Stomach (tissue), 19 donors: ENCODE measurements at places on chromosomes 1 and 21. TPM values are rescaled to one million over a fixed set of nuclear protein-coding genes. Genes with fewer than 3 reads are reported as not detected.

SYTL1 gene
- total RNA-seq, result 51.3 TPM

PADI3 gene
- not detected for total RNA-seq

GBP4 gene
- total RNA-seq, result 10.5 TPM

RPE65 gene
- total RNA-seq, result 0.58 TPM

DNA sequence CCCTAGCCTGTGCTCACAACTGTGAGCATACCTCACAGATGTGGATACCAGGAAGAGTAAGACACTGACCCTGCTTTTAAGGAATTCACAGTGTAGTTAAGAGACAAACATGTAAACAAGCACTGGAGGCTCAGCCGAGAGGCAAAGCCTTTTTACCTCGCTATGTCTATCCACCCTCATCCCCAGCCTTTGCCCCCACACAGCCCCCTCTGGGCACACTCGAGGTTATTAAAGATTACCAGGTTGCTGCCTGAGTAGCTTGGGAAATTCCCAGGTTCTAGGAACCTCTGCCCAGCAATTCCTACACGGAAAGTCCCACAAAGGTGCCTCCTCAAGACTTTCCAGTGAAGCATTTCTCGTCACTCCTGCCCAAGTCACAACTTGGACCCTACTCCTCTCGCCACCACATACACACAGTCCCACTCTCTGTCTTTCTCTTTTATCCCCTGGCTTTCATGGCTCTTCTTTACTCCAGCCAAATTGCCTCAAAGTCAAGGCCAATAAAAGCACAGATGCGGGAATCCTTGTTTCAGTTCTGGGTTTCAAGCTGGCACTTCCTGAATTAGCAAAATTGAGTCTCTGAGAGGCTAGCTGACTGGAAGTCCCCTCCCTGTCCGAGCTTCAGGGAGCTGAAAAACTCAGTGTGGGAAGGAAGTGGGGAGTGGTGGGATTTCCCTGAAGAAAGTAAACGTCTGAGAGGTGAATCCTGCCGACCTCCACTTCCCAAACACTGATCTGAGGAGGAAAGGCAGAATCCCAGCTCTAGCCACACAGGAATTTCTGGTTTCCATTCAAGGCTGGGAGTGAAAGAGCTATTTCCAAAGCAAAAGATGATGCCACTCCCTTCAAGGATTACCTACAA is 7.6 kb downstream of the DENND2D start:
- peaks cover 38% of the 10 kb centered on the region for H3K36me3 ChIP-seq
- peak; percentile 32 for DNase-seq
- H3K27me3 ChIP-seq, result no peaks in the 10 kb centered on the region
- H3K4me3 ChIP-seq, result no peak overlapping the region

DNA sequence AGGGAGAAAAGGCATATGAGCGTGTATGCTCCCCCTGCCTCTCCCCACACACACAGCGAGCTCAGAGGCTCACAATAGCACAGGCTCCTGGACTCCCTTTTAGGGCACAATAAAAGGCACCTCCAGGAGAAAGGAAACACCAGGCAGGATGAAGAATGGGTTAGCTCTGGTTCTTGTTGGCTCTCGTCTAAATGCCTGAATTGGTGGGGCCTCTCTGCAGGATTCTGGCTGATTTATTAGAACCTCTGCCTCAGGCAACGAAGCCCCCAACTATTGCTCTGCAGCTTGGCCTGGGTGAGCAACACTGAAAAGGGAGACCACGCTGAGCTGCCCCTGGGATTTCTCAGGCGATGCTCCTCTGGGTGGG is 590.9 kb upstream of the PLXNA2 start:
- no peak overlapping the region for H3K4me3 ChIP-seq
- peaks cover 5% of the 10 kb centered on the region for H3K4me1 ChIP-seq
- no peaks in the 10 kb centered on the region for H3K27me3 ChIP-seq
- DNase-seq, result peak; percentile 26
- no peaks in the 10 kb centered on the region for H3K36me3 ChIP-seq

DNA sequence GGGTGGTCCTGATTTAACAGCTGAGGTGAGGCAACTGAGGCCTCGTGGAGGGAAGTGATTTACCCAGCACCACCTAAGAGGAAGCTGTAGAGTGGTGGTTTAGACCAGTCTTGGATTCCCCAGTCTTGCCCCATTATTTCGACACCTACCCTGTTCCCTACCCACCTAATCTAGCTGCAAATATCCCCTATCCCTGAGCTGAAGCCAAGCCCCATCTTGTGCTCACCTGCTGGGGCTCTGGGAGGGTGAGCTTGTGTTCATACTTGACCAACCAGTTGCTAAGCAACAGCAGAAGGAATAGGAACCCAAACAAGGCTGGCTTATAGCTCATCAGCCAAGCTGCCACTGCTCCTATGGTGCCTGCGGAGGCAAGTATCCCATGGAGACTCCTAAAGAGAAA is 2.0 kb downstream of the TEX46 start:
- peak; percentile 64 for DNase-seq
- H3K4me1 ChIP-seq, result peaks cover 6% of the 10 kb centered on the region
- H3K27me3 ChIP-seq, result no peaks in the 10 kb centered on the region
- H3K36me3 ChIP-seq, result no peaks in the 10 kb centered on the region
- H3K4me3 ChIP-seq, result no peak overlapping the region

- H3K27ac ChIP-seq, result no peak overlapping the region
- H3K36me3 ChIP-seq, result no peaks in the 10 kb centered on the region
- no peak overlapping the region for H3K4me3 ChIP-seq
- H3K4me1 ChIP-seq, result no peaks in the 10 kb centered on the region
Observed at GRCh38 chr1:30176477-30176876, 546.9 kb downstream of the MATN1 start.

DNA sequence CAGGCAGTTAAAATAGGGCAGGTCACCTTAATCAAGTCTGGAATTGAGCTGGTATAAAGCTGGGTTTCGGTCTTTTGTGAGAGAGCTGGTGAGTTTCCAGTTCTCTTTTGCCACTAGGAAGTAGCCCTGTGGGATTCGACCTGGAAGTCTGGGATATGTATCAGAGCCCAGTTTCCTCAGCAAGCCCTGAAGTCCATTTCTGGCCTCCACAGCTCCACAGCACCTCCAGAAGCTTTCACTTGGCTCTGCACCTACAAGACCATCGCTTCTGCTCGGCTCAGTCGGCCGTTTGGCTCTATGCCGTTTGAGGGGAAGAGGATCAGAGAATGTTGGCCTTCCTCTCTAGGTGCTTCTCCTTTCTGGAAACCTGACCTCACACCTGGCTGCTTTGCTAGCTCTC is 148.0 kb downstream of the GALNT2 start:
- peak overlapping the region; percentile 74 for H3K27ac ChIP-seq
- no peaks in the 10 kb centered on the region for H3K27me3 ChIP-seq
- H3K36me3 ChIP-seq, result no peaks in the 10 kb centered on the region
- no peak overlapping the region for H3K4me3 ChIP-seq
- H3K4me1 ChIP-seq, result peaks cover 60% of the 10 kb centered on the region
- DNase-seq, result peak; percentile 66

GRCh38 chr1:64488862-64489261 is 18.9 kb downstream of the CACHD1 start:
- H3K27ac ChIP-seq, result no peak overlapping the region
- H3K4me1 ChIP-seq, result no peaks in the 10 kb centered on the region
- H3K36me3 ChIP-seq, result no peaks in the 10 kb centered on the region
- DNase-seq, result no peak
- H3K27me3 ChIP-seq, result no peaks in the 10 kb centered on the region
- no peak overlapping the region for H3K4me3 ChIP-seq

DNA sequence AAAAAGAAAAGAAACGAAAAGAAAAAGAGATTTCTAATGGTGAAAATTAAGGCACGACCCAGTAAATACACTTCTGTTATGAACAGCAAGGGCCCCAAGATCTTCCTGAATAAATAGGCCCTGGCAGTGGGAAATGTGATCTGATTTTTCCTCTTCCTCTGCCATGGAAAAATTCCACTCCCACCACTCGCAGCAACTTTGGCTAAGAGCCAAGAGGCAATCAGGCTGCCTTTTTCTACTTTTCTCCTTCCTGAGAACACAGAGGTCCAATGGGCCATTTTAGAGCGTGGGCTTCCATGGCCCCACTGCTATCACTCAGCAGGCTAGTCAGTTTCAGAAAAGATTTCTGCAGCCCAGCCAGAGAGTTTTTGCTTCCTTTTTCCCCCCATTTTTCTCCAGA is 33.7 kb upstream of the AK4 start:
- peaks cover 11% of the 10 kb centered on the region for H3K4me1 ChIP-seq
- H3K4me3 ChIP-seq, result no peak overlapping the region
- no peaks in the 10 kb centered on the region for H3K36me3 ChIP-seq
- peak; percentile 79 for DNase-seq
- no peak overlapping the region for H3K27ac ChIP-seq

- DNase-seq, result peak; percentile 46
- peak overlapping the region; percentile 93 for H3K27ac ChIP-seq
- no peaks in the 10 kb centered on the region for H3K27me3 ChIP-seq
- H3K36me3 ChIP-seq, result no peaks in the 10 kb centered on the region
Observed at GRCh38 chr1:62691062-62691844, 3.1 kb upstream of the DOCK7 start.

DNA sequence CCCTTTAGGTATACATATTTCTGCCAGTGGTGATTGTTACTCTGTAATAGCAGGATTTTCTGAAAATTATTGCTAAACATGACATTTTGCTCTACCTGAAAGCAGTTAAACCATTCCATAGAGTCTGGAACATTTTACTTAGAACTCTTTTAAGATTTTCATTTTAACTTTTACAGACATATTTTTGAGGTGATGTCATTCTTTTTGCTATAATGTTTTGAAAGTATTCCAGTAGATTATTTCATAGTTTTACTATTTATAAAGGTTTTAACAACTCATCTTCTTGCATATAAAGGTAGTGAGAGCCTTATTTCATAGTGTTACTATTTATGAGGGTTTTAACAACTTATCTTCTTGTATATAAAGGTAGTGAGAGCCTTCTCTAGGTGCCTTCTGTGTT is 42.9 kb downstream of the PTBP2 start:
- no peak overlapping the region for H3K27ac ChIP-seq
- DNase-seq, result no peak
- no peak overlapping the region for H3K4me3 ChIP-seq
- H3K4me1 ChIP-seq, result peaks cover 16% of the 10 kb centered on the region
- peaks cover 7% of the 10 kb centered on the region for H3K36me3 ChIP-seq
- no peaks in the 10 kb centered on the region for H3K27me3 ChIP-seq

DNA sequence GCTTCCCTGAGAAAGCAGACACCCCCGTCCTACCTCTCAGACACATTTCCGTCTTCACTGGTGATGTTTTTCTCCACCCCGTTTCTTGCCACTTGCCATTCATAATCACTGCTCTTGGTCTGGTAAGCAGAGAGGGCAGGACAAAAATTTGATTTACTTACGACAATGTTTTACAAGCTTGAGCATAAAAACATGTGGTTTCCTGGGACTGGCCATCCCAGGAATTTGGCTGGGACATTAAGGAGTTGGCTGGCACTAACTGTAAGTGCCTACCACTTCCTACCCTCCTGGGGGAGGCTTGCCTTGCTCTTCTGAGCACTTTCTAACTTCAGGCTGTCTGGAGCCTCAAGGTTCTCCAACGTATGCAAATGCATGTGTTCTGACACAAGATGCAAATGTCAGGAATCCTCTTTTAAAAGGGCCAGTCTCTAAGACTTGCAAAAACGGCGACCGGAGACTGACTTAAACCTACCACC is 24.2 kb downstream of the ZBTB18 start:
- no peaks in the 10 kb centered on the region for H3K36me3 ChIP-seq
- H3K27me3 ChIP-seq, result no peaks in the 10 kb centered on the region
- peak overlapping the region; percentile 25 for H3K4me3 ChIP-seq
- H3K4me1 ChIP-seq, result peaks cover 10% of the 10 kb centered on the region
